ENCODE measurements at places on chromosomes 1 and 21. TPM values are rescaled to one million over a fixed set of nuclear protein-coding genes. Genes with fewer than 3 reads are reported as not detected.

PGLYRP4 gene
- total RNA-seq: not detected

KCNE1 gene
- total RNA-seq: not detected

USP48 gene
- total RNA-seq: 22.8 TPM

SCAMP3 gene
- total RNA-seq: 92.3 TPM

SPRR2E gene
- not detected for total RNA-seq

ZMPSTE24 gene
- 52.1 TPM for total RNA-seq

SPATC1L gene
- 47.3 TPM for total RNA-seq

APCS gene
- not detected for total RNA-seq

GBP4 gene
- total RNA-seq: 0.58 TPM

TTC34 gene
- total RNA-seq: under 0.01 TPM

PLA2G2A gene
- not detected for total RNA-seq

ZNF692 gene
- total RNA-seq: 11.9 TPM

PAPPA2 gene
- 0.35 TPM for total RNA-seq

DNAH14 gene
- total RNA-seq: 7.5 TPM

CLDN17 gene
- total RNA-seq: not detected

SZT2 gene
- 17.9 TPM for total RNA-seq

TIE1 gene
- total RNA-seq: 4.6 TPM

AMY1A gene
- not detected for total RNA-seq

HNRNPU gene
- 259 TPM for total RNA-seq

CGN gene
- not detected for total RNA-seq

WNT9A gene
- total RNA-seq: 0.29 TPM

SPRR2G gene
- not detected for total RNA-seq

PADI1 gene
- total RNA-seq: 1.9 TPM

CATSPERE gene
- total RNA-seq: not detected

LCE3C gene
- not detected for total RNA-seq

MAN1C1 gene
- total RNA-seq: 1.4 TPM

MYCL gene
- total RNA-seq: not detected

TRIM17 gene
- 0.53 TPM for total RNA-seq

COL18A1 gene
- 27.8 TPM for total RNA-seq

ADGRL4 gene
- total RNA-seq: 1.1 TPM

FAM72A gene
- 1.7 TPM for total RNA-seq

FAF1 gene
- 51.6 TPM for total RNA-seq

GPR153 gene
- total RNA-seq: 7.2 TPM

LCE1F gene
- not detected for total RNA-seq

FAM163A gene
- total RNA-seq: not detected

ESPN gene
- not detected for total RNA-seq

S100A3 gene
- total RNA-seq: 5.8 TPM

CELA3A gene
- total RNA-seq: not detected

GGPS1 gene
- 35.7 TPM for total RNA-seq

C8A gene
- not detected for total RNA-seq

CHIA gene
- not detected for total RNA-seq

MR1 gene
- total RNA-seq: 33.0 TPM

LMX1A gene
- total RNA-seq: not detected

HSD3B1 gene
- not detected for total RNA-seq

KCND3 gene
- not detected for total RNA-seq

ATAD3C gene
- total RNA-seq: 3.4 TPM

ST6GALNAC3 gene
- 0.58 TPM for total RNA-seq

PAX7 gene
- total RNA-seq: not detected

PLXNA2 gene
- 9.4 TPM for total RNA-seq

S100A4 gene
- 54.9 TPM for total RNA-seq

SELP gene
- not detected for total RNA-seq

CD1E gene
- total RNA-seq: not detected

ARHGEF16 gene
- total RNA-seq: not detected

TRMT13 gene
- total RNA-seq: 6.1 TPM

Data from myometrial cell (primary cell).